ENCODE measurements at places on chromosomes 16 and 17.

DNA sequence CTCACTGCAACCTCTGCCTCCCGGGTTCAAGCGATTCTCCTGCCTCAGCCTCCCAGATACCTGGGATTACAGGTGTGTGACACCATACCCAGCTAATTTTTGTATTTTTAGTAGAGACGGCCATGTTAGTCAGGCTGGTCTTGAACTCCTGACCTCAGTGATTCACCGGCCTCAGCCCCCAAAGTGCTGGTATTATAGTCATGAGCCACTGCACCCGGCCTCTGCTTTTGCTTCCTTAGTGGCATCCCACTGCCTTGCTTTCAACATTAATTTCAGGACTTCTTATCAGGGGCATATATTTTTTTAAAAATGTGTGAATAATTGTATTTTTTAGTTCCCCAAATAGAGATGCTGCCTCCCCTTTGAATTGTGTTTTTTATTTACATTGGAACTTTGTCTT is 98.8 kb downstream of the SYCE1L start:
- DNase-seq = no peak

DNA sequence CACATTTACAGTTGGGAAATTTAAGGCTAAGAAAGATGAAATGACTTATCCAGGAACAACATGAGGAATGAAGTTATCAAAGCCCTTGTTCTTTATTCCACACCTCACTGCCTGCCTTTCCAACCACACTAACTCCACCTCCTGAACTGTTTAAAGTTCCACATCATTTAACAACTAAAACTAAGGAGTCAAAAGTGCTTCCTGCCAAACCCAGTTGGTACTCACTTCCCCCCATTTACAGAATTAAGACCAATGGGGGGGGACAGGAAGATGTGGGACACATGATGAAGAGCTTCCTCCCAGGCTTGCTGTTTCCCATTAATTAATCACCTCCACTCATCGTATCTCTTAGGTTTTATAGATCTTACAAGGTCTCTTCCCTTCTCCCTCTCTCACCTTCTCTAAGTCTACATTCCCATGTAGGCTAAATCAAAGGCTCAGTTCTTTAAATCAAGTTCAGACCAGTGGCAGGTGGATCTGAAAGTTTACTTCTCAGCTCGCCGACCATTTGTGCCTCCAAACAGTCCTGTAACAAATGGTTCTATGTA is 19.2 kb upstream of the TMEM101 start:
- no peak for DNase-seq

GRCh38 chr17:80358861-80359260 is 56.1 kb upstream of the ENDOV start:
- no peak for DNase-seq

GRCh38 chr16:55873122-55873521 is 2.1 kb downstream of the CES5A start:
- no peak for DNase-seq

GRCh38 chr17:35931794-35932425 is 1.3 kb upstream of the RDM1 start:
- no peak for DNase-seq

DNA sequence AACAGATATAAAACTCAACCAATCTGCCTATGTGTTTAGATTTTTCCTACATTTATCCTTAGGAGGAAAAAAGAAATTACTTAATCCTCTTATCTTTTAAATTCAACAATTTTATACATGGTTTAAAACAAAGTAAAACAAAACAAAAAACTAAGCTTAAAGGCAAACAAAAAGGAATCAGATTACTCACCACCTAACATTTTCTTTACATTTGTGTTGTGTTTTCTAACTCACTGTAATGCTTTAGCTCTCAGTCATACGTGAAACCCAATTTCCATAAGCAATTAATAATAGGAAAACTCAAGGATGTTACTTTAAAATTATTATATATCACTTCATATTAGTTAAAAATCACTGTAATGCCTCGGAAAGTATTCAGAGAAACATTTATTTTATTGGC is 6.7 kb upstream of the IRX5 start:
- no peak for DNase-seq
